GM12891 (cell line): ENCODE measurements at places on chromosomes 1 and 21.

- DNase-seq: no peak
These were observed 62.9 kb upstream of the ATP1A1 start for GRCh38 chr1:116310180-116310579.

DNA sequence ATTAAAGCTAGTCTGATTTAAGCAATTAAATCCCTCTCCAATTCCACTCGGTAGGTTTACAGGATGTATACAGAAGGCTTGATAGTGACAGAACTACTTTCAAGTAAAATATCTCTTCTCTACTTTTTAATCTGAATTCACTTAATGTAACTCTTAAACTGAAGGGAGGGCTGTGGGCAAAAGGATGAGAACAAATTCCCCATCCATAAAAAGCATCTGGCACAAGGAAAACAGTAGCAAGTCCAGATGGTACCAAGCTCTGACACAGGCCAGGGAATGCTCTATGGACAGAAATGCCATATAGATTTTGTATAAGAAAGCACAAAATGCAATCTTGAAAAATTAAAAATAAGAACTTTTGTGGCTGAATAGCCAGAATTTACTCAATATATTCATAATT lies 53.1 kb upstream of the USH2A start:
- no peak for DNase-seq

- no peak for DNase-seq
These were observed 8.7 kb downstream of the RAB29 start for GRCh38 chr1:205766570-205766969.

GRCh38 chr1:224264321-224264720 lies 65.7 kb downstream of the NVL start:
- no peak for DNase-seq

- DNase-seq: no peak
These were observed 48.5 kb downstream of the UBE2U start for GRCh38 chr1:64251971-64252370.

DNA sequence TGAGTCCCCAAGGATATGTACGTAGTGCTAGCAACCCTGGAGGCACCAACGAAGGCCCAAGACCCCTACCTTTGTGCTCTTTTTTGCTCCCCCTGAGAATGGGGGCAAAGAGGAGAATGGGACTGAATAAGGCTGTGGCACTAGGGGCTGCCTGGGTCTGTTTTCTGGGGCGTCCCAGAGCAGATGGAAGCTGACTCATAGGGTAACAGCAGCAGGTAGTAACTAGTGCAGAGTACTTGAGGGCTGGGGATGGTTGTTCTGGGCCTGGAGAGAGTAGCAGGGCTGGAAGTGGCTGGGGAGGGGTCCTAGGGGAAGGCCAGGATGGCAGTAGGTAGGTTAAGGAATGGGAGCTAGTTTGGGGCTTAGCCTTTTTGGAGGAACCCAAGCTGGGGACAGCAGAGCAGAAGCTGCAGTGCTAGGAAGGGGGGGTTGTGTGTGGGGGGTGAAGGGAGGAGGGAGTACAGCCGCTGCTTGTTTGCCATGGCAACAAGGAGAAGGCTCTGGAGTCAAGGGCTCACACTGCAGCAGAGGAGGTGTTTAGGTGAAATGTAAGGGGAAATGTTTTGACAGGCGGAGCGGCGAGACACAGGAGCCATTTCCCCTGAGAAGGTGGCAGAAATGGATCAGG lies 1.8 kb downstream of the NCDN start:
- no peak for DNase-seq

DNA sequence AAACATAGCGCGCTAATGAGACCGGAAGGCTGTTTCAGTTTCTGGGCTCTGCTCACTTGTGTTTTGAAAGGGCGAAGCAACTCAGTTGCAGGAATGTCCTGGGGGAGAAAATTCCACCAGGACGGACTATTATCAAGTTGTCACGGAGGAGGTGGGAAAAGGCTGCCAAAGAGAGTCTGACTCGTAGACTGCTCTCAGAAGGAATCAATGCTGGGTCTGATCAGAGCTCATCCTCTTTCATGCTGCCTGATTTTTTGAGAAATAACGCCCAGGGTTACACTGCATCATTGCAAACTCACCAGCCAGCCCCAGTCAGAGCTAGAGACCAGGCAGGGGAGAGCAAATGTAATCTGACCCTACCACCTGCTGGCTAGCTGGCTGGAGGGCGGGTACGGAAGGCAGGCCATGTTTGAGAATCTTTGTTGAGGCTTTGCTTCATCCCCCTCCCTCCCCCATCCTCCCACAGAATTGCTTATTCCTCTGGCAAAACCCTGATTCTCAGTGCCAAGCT lies 36.4 kb upstream of the BCL9 start:
- DNase-seq: no peak

DNA sequence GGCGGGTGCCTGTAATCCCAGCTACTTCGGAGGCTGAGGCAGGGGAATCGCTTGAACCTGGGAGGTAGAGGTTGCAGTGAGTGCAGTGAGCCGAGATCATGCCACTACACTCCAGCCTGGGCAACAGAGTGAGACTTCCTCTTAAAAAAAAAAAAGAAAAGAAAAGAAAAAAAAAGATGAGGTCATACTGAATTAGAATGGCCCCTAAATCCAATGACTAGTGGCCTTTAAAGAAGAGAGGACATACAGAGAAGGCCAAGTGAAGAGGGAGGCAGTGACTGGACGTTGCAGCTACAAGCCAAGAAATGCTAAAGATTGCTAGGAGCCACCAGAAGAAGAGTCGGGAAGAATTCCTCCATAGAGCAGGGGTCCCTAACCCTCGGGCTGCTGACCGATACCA lies 76.9 kb upstream of the TIAM1 start:
- DNase-seq: no peak

GRCh38 chr1:12745126-12745991 lies 641 bp upstream of the CFAP107 start:
- DNase-seq: no peak

DNA sequence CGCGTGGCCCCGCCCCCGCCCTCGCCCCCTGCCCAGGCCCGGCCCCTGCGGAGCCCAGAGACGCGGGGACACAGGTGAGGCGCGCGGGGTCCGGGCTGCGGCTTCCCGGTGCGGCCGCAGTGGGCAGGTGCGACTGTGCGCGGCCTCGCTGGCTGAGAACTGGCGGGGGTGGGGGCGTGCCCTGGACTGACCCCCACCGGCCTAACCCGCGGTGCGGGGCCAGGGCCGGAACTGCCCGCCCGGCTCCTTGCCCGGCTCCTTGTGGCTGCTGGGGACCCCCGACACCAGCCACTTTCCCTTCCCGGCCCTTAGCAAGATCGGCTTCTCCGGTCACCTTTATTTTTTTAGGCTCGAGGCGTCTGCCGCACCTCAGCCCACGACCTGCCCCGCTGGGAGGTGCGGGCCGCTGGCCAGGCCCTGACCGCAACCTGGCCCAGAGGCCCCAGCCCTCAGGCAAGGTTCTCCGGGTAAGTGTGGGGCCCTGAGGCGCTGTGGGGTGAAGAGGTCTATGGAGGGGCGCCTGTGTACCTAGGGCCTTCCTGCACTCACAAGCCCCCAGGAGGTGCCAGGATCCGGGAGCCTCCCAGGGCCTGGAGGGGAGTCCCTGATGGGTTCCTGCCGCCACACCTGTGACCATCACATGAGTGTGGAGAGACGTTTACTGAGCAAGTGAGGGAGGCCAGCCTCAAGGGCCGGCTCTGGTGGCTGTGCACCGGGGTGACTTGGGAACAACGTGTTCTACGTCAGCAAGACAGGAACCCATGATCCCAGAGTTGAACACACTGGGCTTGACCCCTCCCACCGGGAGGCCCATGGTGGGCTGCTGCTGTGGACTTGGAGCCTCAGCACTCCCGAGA lies at the start of gene SMIM1:
Gene SMIM1 (plus strand): TSS at position 35 of the 857 bp plus-strand sequence. CDS start 2,625 bp downstream, outside the sequence.
- no peak for DNase-seq

DNA sequence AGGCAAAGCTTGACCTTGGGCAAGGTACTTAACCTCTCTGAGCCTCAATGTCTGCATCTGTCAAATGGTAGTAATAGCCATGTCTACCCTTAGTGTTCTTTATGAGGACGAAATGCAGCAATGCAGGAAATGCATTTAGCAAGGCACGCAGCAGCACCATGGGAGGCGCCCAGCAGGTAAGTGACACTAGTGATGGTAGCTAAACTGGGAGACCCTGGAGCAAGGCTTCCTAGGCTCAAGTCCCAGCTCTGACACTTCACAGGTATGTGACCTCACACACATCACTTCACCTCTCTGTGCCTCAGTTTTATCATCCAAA lies 289.0 kb downstream of the RRAGC start:
- DNase-seq: no peak

DNA sequence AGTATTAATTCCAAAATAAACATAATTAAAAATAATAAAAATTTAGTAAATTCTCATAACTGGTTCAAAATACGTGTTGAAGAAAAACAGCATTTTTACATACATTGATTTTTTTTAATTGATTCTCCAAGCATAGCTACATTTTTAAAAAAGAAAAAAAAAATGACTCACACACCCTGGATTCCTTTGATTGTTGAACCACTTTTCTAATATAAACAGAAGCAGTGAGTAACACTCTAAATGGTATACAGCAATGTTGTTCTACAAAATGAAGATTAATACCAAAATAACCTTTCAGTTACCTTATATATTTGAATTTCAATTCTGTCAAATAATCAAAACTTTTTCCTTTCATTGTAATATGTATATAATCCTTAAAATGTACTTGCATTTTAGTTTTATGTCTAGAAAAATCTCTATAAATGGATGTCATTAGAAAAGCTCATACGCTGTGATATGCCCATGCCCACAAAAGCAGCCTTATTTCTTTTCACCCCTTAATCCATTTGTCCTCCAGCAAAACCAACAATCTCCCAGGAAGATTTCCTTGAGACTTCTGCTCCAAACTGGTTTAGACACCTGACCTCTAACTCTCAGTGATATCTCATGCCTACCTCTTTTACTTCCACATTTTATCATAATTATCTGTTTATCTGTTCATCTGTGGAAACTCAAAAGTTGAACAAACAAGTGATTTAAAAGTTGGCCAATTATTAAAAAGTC lies 246.4 kb upstream of the NR5A2 start:
- DNase-seq: no peak

DNA sequence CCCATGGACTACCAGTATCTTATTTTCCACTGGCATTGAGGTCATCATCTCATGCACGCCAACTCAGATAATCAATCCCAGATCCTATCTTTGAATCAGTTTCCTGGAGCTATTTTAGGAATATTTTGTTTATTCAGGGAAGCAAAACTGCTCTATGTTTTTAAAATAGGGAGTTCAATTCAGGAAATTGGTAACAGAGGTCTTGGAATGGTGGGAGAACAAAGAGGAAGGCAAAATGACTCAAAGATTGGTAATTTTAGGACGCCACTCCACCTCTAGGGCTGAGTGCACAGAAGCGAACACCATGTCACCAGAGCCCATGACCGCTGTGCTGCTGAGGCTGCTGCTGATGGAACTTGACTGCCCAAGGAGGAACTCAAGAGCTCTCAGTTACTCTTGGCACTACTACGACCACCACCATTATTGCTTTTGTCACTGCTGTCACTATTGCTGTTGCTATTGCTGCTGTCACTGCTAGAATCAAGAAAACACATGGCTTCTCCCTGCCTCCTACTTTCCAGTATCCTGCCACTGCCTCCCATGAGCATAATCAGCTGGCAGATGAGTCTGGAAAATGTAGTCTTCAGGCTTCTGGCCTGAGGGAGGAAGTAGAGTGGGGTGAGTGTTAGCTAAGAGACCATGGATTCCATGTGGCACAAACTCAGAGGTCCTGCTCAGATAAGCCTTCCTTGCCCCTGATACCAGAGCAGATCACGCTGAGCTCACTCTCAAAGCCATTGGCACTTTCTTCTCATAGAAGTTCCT lies 71.6 kb upstream of the CNIH3 start:
- no peak for DNase-seq

DNA sequence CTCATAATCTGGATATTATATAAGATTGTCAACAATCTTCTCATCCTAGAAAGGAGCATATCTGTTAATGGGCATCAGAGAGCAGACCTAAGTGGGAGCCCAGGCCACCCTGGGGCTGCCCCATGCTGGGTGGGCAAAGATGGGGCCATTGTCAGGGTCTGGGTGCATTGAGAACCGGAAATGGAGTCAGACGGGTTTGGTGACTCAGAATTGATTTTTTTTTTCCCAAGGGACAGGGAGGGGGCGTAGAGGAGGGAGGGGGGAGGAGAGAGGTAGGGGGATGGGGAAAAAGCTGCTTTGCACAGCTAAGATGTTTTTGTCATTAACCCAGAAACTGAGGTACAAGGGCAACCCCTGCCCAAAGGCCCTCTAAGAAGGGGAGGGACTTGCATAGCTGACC lies 1.3 kb downstream of the ATXN7L2 start:
- no peak for DNase-seq

DNA sequence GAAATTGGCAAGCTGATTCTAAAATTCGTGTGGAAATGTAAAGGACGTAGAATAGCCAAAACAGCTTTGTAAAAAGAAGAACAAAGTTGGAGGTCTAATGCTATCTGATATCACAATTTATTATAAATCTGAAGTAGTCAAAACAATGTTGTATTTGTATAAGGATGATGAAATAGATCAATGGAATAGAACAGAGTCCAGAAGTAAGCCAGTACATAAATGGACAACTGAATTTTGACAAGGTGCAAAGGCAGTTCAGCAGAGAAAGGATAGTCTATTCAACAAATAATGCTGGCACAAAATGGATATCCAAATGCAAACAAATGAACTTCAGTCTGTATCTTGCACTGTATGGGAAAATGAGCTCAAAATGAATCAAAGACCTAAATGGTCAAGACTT lies 20.2 kb downstream of the RALGPS2 start:
- DNase-seq: no peak

GRCh38 chr1:62057641-62058290 lies 136.9 kb upstream of the L1TD1 start:
- DNase-seq: no peak

DNA sequence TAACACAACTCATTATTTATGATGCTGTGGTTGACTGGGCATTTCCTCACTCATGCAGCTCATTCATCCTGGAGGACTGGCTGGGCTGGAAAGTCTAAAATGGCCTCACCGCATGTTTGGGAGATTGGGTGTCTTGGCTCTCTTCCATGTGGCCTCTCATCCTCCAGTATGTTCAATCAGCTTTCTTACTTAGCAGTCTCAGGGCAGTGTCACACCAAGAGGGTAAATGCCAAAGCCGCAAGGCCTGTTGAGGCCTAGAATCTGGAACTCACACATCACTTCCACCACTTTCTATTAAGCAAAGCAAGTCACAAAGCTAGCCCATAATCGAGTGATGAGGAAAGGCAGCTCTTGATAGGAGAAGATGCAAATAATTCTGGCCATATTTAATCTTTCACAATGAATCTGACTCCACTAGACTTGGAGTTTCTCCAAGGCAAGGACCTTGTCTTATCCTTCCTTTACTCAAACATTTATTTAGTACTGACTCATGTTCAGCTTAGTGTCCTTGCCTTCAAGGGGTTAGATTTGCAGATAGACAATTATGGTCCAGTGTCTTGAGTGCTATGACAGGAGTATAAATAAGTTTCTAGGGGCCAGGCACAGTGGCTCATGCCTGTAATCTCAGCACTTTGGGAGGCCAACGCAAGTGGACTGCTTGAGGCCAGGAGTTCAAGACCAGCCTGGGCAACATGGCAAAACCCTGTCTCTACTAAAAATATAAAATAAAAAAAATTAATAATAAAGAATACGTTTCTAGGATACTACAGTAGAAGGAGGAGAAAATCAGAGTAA lies 45.1 kb downstream of the TMEM53 start:
- no peak for DNase-seq

- DNase-seq: no peak
These were observed 16.4 kb upstream of the KIAA0040 start for GRCh38 chr1:175208773-175209492.
